ENCODE measurements at places on chromosomes 4 and X. TPM values are rescaled to one million over a fixed set of nuclear protein-coding genes. Genes with fewer than 3 reads are reported as not detected.
A peak's percentile ranks its signal among the peaks of the same experiment; 100 is the strongest.

- DNase-seq, result peak; percentile 46
Observed at GRCh38 chrX:106168107-106168506, at the start of gene PWWP3B. TSS of gene PWWP3B (plus strand) at chrX:106168305. CDS start at chrX:106205433, 37,128 bp downstream.

GRCh38 chr4:30716158-30716557, 4.0 kb upstream of the PCDH7 start:
- no peak for DNase-seq

DNA sequence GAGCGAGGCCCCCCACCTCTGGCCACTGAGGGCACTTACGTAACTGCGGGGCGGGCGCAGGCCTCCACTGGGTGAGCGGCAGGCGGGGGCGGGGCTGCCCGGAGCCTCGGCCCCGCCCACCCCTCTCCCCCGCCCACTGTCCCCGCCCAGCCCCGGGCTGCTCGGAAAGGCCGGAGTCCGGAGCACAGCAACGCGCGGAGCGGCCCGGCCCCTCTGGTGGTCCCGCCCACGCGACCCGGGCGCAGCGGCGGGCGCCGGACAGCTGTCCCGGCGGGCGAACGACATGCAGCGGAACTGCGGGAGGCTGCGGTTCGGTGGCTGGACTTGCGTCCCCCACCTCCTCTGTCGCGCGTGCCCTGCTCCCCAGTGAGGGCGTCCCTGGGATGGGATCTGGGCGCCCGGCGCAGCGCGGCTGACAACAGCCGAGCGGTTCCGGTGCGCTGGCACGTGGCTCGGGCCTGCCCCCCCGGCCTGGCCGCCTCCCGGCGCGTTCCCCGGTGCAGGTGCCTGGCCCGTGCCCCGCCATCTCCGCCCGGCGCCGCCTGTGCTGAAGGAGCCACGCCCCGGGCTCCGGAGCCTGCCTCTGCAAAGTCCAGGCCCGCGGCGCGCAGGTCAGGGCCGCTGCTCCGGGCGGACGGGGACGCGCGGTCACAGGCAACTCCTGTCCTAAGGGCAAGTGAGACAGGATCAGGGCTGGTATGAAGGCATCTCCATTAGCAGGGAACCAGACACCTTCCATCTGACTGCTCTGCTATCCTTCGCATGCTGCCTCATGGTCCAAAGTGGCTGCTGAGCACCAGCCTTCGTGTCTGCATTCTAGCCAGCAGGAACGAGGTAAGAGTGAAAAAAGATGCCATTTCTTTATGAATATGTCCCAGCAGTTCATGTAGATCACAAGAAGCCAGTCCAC, 21.8 kb upstream of the JAKMIP1 start:
- DNase-seq, result no peak

GRCh38 chrX:57915680-57916079, 5.4 kb upstream of the ZXDA start:
- no peak for DNase-seq

DNA sequence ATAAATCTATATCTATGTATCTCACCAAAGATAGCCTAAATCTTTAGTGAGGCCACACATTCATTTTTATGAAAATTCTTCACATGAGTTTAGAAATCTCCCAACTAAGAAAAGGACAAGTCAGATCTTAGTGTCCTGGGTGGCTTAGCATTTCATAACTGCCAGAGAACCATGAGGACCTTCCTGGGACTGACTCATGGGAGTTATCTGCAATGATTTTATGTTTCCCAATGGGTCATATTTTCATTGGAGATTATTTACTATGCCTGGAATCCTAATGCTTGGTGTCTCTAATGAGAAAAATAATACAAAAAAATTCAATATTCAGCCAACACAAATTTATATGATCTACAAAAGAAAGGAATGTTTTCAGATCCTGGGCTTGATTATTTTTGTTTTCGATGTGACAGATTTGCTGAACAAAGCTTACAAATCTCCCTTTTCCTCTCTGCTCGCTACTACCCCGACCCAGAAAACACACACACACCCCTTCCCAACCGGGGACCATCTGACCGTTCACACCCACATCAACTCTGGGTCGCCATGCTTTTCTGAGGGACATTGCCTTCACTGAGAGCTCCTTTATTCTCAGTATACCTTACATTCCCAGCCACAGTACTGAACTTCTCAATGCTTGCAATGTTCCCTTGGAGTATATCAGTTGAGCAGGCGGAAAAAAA, 40.1 kb downstream of the SORBS2 start:
- DNase-seq, result no peak

GRCh38 chr4:92270908-92271307, 32.9 kb upstream of the GRID2 start:
- no peak for DNase-seq

- no peak for DNase-seq
Observed at GRCh38 chr4:143654571-143654970, 45.9 kb downstream of the FREM3 start.

DNA sequence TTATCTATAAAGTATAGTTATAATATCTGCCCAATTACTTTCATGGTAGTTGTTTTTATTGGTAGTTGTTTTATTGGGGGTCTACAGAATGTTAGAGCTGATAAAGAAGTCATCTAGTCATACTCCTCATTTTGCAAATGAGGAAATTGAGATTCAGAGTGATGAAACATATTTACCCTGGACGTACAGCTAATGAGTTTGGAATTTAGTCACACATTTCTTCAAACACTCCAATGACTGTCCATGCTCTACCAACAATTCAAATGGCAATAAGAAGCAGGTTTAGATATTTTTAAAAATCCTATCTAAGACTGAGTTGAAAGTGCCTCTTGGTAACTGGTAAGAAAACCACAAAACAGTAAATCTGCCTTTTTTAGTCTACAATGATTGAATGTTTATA, 98.2 kb downstream of the MAGEC1 start:
- DNase-seq, result no peak

GRCh38 chrX:151631822-151632221, 63.4 kb upstream of the PRRG3 start:
- no peak for DNase-seq

- DNase-seq, result no peak
Observed at GRCh38 chr4:54743562-54743961, 85.8 kb downstream of the KIT start.

DNA sequence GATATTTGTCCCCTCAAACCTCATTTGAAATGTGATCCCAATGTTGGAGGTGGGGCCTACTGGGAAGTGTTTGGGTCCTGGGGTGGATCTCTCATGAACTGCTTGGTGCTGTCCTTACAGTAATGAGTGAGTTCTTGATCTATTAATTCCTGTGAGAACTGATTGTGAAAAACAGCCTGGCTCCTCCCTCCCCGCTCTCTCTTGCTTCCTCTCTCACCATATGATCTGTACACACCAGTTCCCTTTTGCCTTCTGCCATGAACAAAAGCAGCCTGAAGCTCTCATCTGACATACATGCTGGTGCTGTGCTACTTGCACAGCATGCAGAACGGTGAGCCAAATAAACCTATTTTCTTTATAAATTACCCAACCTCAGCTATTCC, 11.2 kb upstream of the YIPF7 start:
- DNase-seq, result no peak

Gene IL2
- total RNA-seq, result 1.2 TPM

Gene OTC
- 94.6 TPM for total RNA-seq

Gene SRPX2
- 3.6 TPM for total RNA-seq

Gene SYTL4
- 17.8 TPM for total RNA-seq

Gene ARX
- total RNA-seq, result not detected

Gene IDH3G
- 25.4 TPM for total RNA-seq

Gene ADAMTS3
- 0.35 TPM for total RNA-seq
